ENCODE measurements at places on chromosomes 12 and 14.

DNA sequence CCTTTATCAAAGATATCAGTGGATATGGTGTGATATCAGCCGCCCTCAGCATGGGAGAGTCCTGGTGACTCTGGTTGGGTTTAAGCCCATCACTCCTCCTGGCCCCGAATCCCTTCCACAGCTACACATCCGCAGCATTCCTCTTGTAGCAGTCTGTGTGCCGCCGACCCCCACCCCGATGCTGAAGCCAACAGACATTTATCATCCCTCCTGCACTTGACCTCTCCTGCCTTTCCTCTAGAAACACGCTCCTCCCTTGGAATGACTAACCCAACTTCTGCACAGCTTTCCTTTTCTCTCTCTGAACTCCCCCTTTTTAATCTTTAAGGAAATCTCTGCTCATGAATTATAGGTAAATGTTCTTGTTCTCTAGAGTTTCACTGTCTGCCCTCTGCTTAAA is 250.9 kb upstream of the FOXN3 start:
- DNase-seq: no peak

DNA sequence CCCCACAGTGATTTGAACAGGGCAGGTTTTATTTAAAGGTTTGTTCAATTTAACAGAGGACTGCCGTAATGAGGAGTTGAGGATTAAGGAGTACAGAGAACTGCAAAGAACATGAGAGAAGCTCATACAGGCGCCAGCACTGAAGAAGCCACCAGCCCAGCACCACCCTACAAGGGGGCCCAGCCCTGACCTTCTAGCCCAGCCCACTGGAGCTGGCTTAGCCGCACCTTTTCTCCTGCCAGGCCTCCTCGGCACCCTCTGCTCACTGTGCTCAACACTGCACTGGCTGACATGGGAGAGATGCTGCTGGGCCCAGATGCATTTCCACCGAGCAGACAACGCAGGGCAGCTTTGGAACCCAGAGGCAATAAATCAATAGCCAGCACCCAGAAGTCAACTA is 36.5 kb upstream of the SFSWAP start:
- DNase-seq: no peak

- no peak for DNase-seq
Observed at GRCh38 chr12:131315601-131316000, 361.9 kb downstream of the ADGRD1 start.

- no peak for DNase-seq
Observed at GRCh38 chr12:2580821-2581220, 213.9 kb upstream of the FKBP4 start.

- no peak for DNase-seq
Observed at GRCh38 chr14:63644741-63645140, 3.1 kb upstream of the WDR89 start.

DNA sequence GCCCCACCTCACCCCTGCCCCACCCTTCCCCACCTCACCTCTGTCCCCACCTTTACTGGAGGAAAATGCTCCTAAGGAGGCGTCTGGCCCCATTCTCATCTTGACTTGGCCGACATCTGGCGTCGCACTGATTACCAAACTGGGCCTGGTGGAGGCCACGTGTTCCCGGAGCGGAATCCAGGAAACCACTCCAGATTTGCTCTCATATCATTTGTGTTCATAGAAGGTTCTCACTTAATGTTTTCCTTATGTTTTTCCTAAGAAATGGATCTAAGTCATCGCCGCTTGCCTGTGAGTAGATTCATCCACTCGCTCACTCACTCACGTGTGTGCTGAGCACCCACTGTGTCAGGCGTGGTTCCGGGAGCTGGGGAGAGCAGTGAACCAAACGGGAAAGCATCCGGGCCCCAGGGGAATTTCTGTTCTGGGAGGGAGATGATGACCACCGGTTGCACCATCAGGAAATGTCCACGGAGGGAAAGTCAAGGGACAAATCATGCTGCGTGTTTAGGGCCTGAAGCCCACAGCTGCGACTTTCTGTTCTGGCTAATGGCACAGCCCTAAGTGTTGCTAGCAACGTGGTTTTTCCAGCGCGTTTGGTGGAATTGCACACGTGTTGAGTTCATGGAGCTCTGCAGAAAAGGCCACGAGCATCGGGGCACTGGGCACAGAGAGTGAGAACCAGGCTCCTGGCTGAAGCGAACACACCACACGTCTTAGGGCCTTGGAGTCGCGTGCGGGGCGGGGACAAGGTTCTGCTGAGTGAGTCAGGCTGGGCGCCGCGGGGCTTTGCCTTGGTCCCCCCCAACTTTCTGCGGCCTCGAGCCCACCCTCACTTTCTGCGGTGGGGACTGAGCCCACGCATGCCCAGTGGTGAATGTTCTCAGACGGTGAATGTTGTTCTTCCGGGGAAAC is 57.7 kb downstream of the ADGRD1 start:
- no peak for DNase-seq

- no peak for DNase-seq
Observed at GRCh38 chr14:81323093-81323492, 77.0 kb downstream of the STON2 start.

Measured in cortex of kidney (tissue), 1 donor.